ENCODE measurements at places on chromosomes 2 and 18. TPM values are rescaled to one million over a fixed set of nuclear protein-coding genes. Genes with fewer than 3 reads are reported as not detected.

Gene ADAM23
- 0.86 TPM for total RNA-seq

Gene TCF23
- 0.07 TPM for total RNA-seq

GRCh38 chr2:122378521-122378920 is 623.1 kb downstream of the TSN start:
- no peak for DNase-seq

GRCh38 chr18:75142677-75143076 is 66.3 kb downstream of the PTGR3 start:
- DNase-seq, result no peak

GRCh38 chr2:27509326-27509725 is 12.7 kb downstream of the GCKR start:
- DNase-seq, result no peak

Gene GRHL1
- 0.95 TPM for total RNA-seq

Gene COL4A3
- total RNA-seq, result 18.3 TPM

Gene OSR1
- total RNA-seq, result not detected

GRCh38 chr18:31710826-31711225 is 26.4 kb upstream of the B4GALT6 start:
- no peak for DNase-seq

GRCh38 chr2:30465171-30465545 is 18.1 kb downstream of the LCLAT1 start:
- no peak for DNase-seq

DNA sequence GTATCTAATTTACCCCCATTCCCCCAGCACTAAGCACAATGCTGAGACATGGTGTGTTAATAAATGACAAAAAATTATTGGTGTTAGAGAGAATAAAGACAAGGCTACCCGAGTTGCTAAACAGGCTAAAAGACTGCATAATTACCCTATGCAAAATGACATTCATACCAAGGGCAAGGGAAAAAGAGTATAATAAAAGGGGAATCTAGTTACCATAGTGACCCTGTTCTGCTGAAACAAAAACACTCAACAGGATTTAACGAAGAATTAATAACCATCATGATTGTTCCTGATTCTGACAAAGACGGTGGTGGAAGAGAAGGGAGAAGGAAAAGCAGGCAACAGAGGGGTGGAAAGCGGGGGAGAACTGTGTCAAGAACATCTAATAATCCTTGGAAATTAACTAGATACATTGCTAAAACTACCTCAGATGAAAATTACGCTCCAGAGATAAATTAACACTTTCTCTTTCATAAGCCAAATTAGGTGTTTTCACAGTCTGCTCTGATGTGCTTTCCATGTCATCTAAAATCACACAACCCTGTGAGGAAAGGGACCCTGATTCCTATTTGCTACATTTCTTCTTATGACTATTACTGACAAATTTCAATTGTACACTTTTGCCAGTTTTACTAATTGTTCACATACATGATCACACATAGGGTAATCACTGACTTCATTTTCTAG is 25.5 kb downstream of the TTR start:
- no peak for DNase-seq

DNA sequence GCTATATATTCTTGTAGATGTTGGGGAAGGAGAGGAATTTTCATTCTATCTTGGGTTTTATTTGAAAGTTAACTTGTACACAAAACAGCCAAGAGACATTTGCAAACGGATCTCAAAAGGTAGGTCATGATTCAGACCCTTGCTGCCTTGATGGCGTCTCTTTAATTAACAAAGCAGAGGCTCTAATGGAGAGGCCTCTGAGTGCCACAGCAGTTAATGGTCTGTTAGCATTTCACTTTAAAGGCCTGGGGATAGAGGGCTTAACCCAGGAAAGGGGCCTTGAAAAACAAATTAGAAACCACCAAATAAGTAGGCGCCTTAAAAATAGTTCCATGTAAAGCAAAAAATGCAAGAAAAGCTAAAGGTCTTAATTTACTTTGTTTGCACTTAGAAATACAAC is 836.9 kb upstream of the CELF4 start:
- DNase-seq, result no peak

DNA sequence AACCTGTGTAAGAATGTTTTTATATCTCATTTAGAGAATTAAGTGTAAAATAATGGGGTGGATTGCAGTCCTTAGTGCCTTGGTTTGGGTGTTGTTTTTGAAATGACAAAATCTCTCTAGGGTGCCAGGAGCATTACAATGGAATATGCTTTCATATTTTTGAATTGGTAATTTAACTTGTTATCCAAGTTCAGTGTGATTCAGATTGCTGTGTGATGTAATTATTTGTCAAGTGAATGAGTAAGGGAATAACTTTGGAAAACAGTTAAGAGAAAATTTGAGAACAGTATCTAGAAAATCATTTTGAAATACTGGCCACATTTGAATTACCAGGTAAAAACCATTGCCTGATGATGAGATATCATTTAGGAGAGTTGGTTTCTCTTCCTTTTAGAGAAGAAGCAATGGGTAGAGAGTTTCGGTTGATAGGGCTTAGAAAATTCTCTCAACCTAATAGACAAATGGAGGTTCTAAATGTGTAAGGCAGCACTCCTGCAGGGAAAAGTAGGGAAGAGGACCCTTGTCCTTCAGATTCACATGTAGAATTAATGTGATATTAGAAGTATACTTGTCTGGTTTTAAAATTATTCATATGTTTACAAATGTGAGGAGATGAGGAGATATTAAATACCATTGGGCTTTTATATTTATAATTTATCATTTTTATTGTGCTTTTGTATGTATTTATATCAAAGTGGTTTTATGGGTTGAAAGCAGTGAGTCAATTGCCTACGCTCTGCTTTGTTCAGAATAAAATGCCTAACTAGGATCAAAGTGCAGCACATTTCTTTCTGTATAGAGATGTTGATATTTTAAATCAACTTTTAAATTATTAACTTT is 124.8 kb downstream of the PHLPP1 start:
- DNase-seq, result no peak

GRCh38 chr2:178386986-178387597 is 63.9 kb downstream of the PRKRA start:
- no peak for DNase-seq

Gene KRTCAP3
- 10.0 TPM for total RNA-seq
